ENCODE measurements at places on chromosomes 5 and 9. TPM values are rescaled to one million over a fixed set of nuclear protein-coding genes. Genes with fewer than 3 reads are reported as not detected.

- DNase-seq: no peak
These were observed 163.3 kb downstream of the AUH start for GRCh38 chr9:91198405-91198804.

DNA sequence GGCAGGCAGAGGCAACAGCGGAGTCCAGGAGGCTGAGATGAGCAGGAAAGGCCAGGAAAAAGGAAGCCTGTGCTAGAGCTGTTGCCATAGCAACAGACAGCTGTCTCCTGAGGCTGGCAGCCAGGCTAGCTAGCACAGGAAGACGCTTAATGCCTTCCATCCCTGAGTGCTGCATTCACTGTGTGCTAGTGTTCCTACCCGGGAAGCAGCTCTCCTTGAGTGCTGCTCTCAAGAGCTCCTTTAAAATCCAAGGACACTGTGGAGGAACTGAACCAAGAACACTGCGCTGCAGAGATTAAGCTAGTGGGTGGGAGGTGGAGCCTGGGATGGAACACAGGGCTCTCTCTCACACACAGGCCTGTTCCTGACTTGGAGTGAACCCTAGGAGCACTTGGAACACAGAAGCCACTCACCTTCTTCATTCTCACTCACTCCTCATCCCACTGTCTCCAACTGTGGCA, 53.5 kb upstream of the IL7R start:
- DNase-seq: peak; percentile 60

DNA sequence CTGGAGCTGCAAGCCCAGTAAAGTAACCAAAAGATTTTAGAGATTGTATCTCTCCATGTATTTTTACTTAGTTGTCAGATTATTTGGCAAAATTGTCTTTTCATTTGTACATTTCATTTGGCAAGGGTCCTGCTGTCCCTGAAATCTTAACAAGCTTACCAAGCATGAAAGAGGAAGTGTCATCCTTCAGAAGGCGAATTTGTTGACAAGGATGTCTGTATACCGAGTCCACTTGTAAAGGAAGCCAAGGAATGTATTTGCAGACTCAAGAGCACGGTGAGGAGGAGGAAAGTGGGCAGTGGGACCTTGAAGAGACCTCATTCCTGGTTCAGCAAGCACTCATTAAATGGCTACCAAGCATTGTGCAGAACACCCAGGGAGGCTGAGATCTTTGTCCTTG, 7.5 kb upstream of the OTULINL start:
- no peak for DNase-seq

Gene PDCD1LG2
- total RNA-seq: 1.1 TPM

Gene C5orf63
- total RNA-seq: 13.1 TPM

Gene PHF24
- not detected for total RNA-seq
